ENCODE measurements at places on chromosomes 4 and X. TPM values are rescaled to one million over a fixed set of nuclear protein-coding genes. Genes with fewer than 3 reads are reported as not detected.
A peak's percentile ranks its signal among the peaks of the same experiment; 100 is the strongest.

The PRKG2 gene
- 0.24 TPM for total RNA-seq

The SHOX gene
- not detected for total RNA-seq

DNA sequence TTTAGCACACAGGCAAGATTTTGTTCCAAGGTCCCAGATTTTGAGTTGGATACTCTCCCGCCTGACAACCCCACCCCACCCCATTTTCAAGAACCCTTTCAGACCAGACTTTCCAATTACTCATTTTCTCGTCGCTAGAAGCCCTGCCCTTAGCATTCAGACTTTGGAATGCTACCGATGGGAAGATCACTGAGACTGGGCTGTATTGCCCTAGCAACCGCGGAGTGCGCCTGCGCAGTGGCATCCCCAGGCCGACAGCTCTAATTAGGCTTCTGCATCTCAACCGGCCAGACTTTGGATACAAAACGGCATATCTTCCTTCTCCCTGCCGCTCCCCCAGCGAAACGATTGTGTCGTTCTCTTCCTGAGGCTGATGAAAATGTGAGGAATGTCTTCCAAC is 3.4 kb downstream of the MAGEE2 start:
- peak; percentile 63 for DNase-seq

- no peak for DNase-seq
Observed at GRCh38 chr4:184041156-184041555, 136.0 kb downstream of the STOX2 start.

GRCh38 chr4:137609718-137610430 is 77.6 kb upstream of the PCDH18 start:
- no peak for DNase-seq

DNA sequence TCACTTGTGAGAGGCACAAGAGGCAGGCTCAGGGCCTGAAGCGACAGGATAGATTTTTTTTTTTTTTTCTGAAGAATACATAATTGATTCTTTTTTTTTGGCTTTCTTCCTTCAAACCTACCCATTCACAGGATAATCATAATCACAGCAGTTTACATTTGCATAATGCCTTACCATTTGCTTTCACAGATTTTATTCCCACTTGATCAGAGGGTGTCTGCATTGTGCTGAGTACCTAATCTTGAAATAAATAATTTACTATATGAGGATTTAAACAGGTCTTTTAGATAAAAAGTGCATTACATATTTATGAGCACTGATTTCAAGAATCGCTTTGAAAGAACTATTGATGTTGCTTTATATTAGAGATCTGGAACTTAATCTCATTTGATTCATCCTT is 219.3 kb downstream of the SPRY1 start:
- DNase-seq, result no peak

- DNase-seq, result no peak
Observed at GRCh38 chr4:126097155-126097799, 782.5 kb downstream of the FAT4 start.

The PNMA5 gene
- not detected for total RNA-seq

DNA sequence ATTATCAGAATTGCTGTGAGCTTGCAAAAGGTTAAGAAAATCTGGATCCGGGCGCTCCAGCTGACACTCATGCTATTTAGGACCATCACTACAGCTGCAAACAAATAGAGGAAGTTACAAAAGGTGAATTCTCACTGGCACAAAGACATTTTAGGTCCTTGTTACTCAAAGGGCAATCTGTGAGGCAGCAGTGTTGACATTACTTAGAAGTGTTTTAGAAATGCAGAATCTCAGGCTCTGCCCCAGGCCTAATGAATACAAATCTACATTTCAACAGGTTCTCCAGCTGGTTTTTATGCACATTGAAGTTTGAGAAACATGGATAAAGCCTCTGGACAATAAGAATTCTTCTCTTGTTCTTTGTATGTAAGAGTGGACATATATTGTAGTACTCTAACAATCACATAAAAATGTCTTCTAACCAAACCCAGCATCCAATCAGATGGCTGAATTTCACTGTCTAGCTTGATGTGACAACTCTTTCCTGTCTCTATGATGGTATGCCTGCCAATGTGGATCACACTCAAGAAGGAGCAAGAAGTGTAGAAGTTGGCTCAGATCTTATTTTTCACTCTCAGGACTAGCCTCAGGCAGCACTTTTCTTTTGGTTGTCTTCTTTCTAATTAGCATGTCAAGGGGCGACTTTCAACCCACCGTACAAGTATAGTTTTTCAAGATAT is 18.8 kb downstream of the SLC7A11 start:
- no peak for DNase-seq

The GALNTL6 gene
- 0.39 TPM for total RNA-seq

GRCh38 chrX:114964374-114964773 is 53.0 kb downstream of the IL13RA2 start:
- peak; percentile 57 for DNase-seq

- no peak for DNase-seq
Observed at GRCh38 chr4:101699441-101700124, 90.9 kb upstream of the BANK1 start.
